ENCODE measurements at places on chromosomes 3 and 15. TPM values are rescaled to one million over a fixed set of nuclear protein-coding genes. Genes with fewer than 3 reads are reported as not detected.

GRCh38 chr3:32399030-32399620 is 7.5 kb downstream of the CMTM7 start:
- DNase-seq: peak; percentile 76

Gene P2RY1
- 12.5 TPM for total RNA-seq

DNA sequence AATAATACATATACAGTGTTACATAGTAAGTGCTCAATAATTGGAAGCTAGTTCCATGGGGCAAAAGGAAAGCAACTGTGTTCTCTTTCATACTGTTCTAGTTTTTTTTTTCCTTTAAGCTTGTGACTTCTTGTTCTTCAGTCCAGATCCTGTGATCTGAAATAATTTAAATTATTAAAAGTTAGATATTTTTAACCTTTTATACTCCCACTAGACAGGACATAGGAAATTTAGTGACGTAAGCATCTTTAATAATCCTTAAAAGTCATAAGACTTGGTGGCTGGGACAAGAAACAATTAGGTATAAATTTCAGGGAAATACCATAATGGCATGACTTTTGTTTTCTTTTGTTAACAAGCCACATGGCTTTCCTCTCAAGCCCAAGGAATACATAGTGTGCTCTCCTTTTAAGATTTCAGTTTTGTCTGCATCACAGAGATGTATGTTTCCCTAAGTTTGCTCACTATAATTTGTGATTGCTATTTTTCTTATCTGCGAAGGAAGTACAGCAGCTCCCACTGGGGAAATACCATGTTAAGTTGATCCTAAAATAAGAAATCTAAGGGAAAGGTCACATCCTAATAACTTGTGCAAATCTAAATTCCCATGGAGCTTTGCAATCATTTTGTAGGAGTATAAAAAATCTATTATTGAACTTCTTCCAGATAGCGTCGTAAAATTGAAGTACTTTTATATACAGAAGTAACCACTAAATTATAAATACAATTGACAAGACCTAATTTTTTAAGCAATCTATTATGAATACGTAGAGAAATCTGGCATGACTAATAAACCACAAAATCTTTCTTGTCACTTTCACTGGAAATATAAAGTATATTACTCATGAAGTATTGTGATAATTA is 30.1 kb downstream of the PPARG start:
- no peak for DNase-seq

Gene GPR156
- 0.67 TPM for total RNA-seq

- DNase-seq: no peak
Measured at GRCh38 chr15:35757361-35757760, 211.4 kb upstream of the DPH6 start.

- no peak for DNase-seq
Measured at GRCh38 chr15:96804754-96805153, 474.3 kb downstream of the NR2F2 start.

Gene STRA6
- 0.40 TPM for total RNA-seq

Data from lung (tissue), 17 donors.